DMS53 (cell line): ENCODE measurements at places on chromosomes 4 and X.

- peak; percentile 90 for DNase-seq
Measured at GRCh38 chr4:6472387-6473263, at the start of gene PPP2R2C. Gene PPP2R2C (minus strand): TSS chr4:6472614. CDS start chr4:6472229, 385 bp downstream.

DNA sequence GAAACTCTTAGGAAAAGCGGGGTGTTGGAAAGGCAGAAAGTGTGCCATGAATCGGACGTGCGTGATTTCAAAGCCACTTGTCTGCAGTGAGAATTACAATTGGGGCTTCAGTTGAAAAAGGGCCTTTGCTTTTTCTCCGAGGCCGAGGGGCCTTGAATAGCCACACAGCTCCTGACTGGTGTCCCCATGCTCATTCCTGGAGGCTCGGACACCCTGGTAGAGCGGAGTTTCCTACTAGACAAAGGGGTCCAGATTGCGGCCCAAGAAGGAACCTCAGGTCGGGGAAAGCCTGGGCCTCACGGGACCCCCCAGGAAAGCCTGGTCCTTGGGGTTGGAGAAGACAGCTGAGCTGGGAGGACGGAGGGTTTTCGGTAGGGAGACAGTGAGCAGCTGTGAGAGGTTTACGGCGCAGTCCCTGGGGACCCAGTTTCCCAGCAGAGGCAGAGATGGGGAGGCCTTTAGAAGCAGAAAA lies 3.0 kb upstream of the SHOX start:
- no peak for DNase-seq

- peak; percentile 75 for DNase-seq
Measured at GRCh38 chr4:183326853-183327252, 4.6 kb upstream of the CLDN24 start.

DNA sequence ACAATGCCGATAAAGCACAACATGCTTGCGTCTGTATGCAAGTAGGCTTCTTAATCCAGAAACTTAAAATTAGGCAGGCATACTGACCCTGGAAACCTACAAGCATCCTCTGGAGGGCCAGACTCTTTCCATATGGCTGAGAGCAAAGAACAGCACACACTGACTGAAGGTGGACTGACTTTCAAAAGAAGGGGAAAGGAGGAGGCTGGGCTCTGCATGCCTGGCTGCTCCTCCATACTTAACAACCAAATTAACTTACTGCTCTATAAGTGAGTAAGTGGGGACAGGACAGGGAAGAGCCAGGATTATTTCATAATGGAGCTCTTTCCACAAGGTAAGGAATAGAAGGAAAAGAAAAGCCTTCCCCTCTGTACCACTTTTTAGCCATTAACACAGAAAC lies 55.9 kb upstream of the ATP8A1 start:
- no peak for DNase-seq

GRCh38 chrX:47497271-47497888 lies 14.4 kb upstream of the ZNF41 start:
- peak; percentile 34 for DNase-seq

GRCh38 chrX:12611471-12611870 lies 179.7 kb upstream of the PRPS2 start:
- no peak for DNase-seq

DNA sequence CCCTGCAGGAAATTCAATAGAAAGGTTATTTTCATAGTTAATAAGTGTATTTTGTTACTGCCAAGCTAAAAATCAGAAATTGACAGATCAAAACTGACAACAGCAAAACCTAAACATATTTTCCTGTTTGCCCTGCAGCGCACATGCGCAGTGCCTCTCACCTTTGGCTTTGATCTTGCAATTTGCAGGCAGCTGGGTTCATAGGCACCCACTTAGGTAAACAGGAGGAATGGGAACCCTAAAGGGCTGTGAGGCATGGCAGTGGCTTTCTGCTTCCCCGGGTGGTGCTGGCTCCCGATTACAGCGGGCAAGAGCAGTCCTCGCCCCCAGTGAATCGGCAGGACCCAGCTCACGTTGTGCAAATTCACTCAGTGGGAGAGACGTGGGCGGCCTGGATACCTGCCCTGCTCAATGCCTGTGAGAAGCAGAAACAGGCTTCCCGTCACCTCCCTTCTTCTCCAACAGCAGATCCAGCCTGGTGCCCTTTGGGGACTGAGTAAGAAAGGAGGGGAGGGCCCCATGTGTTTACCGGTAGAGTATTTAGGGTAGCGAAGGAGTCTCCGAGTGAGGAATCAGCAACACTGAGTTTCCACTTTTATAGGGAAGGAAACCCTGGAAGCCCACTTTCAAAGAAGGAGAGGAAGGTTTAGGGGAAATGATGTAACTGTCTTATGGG lies 25.7 kb downstream of the CCKAR start:
- no peak for DNase-seq

GRCh38 chrX:23732704-23733103 lies 10.4 kb downstream of the ACOT9 start:
- DNase-seq, result no peak

GRCh38 chrX:103741879-103742278 lies 31.2 kb downstream of the TMEM31 start:
- DNase-seq, result no peak

- DNase-seq, result no peak
Measured at GRCh38 chrX:147733369-147733768, 178.3 kb upstream of the FMR1 start.

DNA sequence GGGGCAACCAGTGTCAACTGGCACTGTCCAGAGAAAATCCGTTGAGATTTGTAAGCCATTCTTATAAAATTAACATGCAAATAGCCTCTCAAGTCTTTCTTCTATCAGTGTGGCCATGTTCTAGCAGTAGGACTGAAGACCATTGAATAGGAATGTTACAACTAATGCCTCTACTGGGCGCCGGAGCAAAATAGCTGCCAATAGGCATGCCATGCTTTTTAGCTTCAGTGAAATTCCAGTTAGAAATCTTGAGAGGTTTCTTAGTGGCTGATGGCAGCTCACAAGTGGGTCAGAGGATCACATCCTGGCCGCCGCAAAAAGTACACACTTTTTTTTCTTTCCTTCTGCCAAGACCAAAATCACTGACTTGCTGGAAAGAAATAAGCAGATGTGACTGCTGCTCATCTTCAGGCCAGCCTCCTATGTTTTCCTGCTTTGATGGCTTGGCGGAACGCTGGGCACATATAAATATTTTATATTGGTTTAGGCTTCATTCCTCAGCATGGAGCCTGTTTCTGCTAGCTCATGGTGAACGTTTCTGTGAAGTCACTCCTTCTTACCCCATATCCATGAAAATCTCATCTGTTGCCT lies 293.1 kb downstream of the TENM3 start:
- no peak for DNase-seq

GRCh38 chr4:186266729-186267456 lies 904 bp downstream of the F11 start:
- no peak for DNase-seq

GRCh38 chr4:99983289-99983943 lies 33.3 kb upstream of the H2AZ1 start:
- DNase-seq, result no peak

DNA sequence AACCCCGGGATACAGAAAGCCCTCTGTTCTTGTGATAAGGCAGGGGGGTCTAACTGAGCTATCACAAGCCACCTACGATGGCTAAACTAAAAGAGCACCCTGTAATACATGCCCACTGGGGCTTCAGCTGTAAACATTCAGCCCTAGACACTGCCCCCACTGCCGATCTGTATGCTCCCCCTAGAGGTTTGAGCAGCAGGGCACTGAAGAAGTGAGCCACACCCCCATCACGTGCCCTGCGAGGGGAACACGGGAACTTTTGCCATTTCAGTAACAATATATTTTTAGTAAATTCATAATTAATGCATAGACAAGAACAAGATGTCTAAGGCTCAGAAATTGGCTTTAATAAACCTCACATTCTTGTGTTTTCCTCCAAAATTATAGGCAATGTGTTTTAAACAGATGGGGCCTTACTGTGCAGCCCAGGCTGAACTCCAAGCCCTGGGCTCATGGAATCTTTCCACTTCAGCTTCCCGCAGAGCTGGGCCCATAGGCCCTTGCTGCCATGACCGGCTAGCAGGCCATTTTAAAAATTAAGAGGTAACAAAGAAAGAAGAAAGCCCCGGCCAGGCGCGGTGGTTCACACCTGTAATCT lies 235.3 kb upstream of the SFRP2 start:
- DNase-seq, result peak; percentile 31

GRCh38 chr4:75989846-75990528 lies 758 bp downstream of the SDAD1 start:
- DNase-seq, result peak; percentile 18

DNA sequence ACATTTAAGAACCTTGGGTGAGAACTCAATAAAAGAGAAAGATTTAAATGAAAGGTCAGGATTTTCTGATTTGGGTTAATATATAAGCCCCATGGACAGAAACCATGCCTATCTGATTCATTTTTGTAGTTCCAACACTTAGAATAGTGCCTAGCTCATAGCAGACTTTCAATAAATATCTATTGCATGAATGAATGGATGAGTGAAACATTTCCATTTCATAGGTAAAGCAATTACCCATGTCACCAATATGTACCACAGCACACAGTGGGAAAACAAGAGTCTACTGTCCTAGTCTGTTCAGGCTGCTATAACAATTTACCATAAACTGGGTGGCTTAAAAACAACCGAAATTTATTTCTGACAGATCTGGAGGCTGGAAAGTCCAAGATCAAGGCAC lies 63.9 kb upstream of the PTPN13 start:
- no peak for DNase-seq

DNA sequence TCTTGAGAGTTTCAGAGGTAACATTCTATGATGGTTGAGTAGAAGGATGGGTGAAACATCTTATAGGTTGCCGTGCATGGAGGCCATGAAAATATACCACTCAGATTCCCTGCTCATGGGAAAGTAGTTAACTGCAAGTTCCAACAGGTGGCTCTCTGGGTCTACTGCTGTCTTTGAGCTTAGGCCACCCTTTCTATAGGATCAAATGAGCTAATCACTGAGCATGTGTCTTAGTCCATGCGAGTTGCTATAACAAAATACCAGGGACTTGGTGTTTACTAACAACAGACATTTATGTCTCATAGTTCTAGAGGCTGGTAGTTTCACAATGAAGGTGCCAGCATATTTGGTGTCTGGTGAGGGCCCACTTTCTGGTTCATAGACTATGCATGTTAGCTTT lies 144.8 kb upstream of the UNC5C start:
- peak; percentile 67 for DNase-seq

DNA sequence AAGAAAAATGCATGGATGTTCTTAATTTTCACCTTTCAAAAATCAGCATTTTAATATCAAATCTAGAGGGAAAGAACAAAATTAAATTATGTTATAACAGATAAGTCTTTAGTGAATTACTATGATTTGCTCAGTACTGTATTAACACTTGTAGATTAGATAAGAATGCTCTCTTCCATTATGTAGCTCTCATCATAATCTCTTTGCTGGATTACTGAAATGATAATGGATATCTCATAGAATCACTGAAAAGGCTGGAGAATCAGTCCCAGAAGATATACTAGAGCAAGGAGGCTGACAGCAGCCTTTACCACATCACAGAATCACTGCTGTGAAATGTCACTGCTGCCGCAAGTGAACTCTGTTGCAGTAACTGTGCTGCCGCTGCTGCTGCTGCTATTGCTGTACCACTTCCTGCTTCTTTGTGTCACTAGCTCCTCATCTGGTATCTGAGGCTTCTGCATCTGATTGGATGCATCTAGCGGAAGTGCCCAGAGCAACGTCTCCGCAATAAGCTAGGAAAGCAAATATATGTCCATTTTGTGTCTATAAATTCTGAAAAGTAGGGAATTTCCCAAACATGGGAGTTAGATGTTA lies 738.2 kb downstream of the ADGRL3 start:
- DNase-seq, result peak; percentile 5

DNA sequence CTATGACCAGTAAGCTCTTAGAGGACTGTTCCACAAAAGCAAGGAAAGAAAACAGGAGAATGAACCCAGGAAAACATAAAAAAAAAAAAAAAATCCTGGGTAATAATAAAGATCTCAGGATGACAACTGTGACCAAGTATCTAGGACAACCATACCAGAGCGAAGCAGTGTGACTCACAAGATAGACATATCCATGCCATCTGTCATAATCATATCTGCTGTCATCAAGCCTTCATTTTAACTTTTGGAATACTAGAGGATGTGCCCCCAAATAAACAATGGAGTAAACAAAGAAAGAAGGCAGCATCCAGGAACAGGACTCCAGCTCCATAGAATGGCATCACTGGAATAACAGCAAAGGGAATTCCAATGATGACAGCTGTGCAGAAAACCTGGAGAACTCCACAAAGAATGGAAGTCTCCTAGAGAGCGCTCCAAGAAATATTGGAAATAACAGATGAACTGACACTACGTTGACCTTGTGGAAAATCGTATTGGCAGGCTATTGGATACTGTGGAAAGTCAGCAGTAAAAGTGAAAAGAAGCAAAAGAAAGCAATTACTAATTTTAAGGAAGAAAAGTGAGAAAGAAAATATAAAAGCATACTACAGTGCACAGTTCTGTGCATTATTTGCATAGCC lies 35.3 kb downstream of the HPGDS start:
- DNase-seq, result peak; percentile 40

DNA sequence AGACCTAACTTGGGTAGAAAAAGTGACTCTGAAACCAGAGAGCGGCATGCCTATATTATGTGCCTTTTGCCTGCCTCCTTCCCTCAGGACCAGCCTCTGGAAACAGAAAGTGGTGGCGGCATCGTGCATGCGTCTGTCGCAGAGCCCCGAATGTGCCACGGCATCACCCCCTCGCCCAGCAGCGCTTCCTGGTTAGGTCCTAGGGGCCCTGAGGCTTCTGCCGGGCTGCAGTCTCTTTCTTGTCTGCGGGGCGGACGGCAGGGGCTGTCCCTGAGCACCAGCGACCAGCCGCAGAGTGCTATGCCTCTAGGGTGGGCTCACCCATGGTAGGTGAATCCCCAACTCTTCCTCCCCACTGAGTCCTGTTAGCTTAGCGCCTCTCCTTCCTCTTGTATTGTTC lies 68.7 kb downstream of the VSIG4 start:
- DNase-seq, result no peak

GRCh38 chrX:126723881-126724280 lies 95.6 kb upstream of the PRR32 start:
- no peak for DNase-seq

DNA sequence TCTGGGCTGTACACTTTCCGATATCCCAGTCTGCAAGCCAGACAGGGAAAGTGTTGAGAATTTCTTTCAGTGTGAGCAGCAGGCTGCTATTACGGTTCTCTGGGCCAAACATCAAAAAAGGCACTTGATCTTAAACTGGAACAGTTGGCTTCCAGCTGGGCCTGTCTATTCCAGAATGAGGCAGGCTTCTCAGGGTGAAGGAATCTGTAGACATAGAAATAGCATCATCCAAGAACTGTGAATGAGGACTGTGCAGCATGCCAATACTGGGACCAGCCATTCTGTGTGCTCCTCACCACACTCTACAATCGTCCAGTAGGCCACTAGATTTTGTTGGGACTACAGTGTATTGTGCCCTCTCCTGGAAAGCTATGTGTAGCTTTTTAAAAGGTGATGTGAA lies 31.1 kb downstream of the ART3 start:
- no peak for DNase-seq

DNA sequence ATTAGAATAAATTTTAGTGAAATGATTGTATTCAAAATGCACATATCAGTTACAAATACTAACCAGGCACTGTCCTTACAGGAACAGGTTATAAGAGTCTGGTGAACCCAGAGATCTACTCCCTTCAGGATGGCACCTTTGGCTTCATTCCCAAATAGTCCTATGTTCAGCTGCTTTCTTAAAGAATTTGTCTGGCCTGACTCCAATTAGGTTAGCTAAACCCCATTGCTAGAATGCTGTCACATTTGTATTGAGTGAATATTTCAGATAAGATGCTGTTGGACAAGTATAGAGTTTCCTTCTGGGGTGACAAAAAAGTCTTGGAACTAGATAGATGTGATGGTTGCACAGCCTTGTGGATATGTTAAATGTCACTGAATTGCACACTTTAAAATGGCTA lies 69.4 kb downstream of the EFHC2 start:
- no peak for DNase-seq

- DNase-seq, result peak; percentile 1
Measured at GRCh38 chr4:178917756-178918155, 1475.5 kb upstream of the AGA start.
